ENCODE measurements at places on chromosomes 4 and X.

GRCh38 chrX:118373538-118373937, 27.6 kb downstream of the WDR44 start:
- DNase-seq, result no peak

DNA sequence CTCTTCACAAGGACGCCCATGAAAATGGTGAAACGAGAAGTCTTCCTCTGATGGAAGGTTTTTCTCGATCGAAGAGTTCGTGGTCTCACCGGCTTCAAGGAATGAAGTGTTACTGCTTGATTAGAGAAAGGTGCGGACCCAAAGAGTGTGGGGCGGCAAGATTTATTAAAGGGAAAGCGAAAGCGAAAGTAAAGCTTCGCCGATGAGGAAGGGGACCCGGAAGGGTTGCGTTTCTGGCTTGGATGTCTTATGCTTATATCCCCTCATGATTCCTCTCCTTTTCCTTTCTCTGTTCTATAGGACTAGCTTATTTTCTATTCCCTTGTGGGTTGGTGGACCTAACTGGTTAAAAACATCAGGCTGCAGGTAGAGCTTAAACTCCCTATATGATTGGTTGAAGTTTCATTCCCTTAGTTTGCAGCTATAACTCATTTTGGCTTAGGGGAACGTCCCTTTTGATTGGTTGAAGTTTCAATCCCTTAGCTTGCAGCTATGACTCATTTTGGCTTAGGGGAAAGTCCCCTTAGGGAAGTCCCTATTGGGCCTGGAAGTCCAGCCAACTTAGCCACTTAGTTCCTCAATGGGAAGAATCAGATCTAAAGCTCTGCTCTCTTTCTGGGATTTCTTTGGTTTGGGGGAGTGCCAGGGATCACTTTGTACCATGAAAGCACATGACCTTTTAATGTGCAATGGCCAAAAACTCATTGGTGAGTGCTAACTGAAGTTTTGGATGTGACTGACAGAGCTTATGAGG, 1025.0 kb upstream of the PCDH10 start:
- DNase-seq, result no peak

- DNase-seq, result no peak
Measured at GRCh38 chr4:16524911-16525554, 298.8 kb upstream of the TAPT1 start.

DNA sequence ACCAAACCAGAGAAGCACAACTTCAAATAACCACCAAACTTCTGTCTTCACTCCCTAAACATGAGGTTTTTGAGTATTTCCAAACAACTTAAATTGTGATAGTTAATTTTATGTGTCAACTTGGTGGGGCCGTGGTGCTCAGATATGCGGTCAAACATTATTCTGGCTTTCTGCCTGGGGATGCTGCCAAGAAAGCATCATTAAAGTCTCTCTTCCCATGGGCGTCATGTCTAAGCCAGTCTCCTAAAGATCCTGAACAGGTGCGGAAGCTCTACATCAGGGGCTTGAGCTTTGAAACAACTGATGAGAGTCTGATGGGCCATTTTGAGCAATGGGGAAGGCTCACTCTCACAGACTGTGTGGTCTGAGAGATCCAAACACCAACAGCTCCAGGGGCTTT, 24.1 kb upstream of the SOD3 start:
- DNase-seq, result no peak

DNA sequence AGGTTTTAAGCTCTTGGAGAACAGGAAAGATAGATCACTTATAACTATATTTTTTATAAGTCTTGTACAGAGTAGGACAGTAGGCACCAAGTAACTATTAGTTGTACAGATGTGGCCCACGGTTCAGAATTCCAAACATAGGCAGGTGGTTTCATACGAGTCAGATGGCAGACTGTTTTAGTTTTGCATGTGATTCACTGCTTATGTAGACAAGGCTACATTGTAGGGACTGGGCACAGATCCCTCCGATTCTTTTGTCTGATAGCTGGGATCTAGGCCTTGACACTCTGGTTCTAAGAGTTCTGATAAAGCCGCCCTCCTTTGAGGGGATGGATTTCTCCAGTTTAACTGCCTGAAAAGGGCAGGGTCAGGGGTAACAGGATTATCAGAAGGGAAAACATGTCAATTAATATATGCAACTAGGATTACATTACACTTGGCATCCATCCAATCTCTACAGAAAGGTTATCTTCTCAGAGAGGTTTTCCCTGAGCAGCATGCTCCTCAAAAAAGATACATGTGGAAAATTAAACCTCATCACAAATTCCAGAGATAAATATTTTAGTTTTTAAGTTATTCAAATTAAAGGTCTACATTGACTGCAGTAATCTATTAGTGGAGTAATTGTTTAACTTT, 87.8 kb downstream of the SPRY1 start:
- no peak for DNase-seq

DNA sequence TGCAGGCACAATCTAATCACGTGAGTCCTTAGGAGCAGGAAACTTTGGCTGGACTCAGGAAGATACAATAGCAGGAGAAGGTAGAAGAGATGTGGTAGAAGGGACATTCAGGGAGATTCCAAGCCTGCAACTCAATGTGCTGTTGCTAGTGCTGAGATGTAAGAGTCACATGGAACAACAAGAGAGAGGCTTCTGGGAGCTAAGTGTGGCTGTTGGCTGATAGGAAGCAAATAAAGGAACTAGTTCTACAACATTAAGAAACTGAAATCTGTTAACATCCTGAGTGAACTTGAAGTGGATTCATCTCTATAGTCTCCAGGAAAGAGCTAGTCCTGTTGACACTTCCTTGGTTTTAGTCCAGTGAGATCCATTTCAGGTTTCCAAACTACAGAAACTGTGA, 1207.4 kb downstream of the ADGRL3 start:
- DNase-seq, result no peak

DNA sequence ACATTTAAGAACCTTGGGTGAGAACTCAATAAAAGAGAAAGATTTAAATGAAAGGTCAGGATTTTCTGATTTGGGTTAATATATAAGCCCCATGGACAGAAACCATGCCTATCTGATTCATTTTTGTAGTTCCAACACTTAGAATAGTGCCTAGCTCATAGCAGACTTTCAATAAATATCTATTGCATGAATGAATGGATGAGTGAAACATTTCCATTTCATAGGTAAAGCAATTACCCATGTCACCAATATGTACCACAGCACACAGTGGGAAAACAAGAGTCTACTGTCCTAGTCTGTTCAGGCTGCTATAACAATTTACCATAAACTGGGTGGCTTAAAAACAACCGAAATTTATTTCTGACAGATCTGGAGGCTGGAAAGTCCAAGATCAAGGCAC, 63.9 kb upstream of the PTPN13 start:
- no peak for DNase-seq

- no peak for DNase-seq
Measured at GRCh38 chr4:19239565-19239964, 1012.1 kb upstream of the SLIT2 start.

GRCh38 chr4:73948990-73949706, 32.7 kb downstream of the PF4 start:
- no peak for DNase-seq

DNA sequence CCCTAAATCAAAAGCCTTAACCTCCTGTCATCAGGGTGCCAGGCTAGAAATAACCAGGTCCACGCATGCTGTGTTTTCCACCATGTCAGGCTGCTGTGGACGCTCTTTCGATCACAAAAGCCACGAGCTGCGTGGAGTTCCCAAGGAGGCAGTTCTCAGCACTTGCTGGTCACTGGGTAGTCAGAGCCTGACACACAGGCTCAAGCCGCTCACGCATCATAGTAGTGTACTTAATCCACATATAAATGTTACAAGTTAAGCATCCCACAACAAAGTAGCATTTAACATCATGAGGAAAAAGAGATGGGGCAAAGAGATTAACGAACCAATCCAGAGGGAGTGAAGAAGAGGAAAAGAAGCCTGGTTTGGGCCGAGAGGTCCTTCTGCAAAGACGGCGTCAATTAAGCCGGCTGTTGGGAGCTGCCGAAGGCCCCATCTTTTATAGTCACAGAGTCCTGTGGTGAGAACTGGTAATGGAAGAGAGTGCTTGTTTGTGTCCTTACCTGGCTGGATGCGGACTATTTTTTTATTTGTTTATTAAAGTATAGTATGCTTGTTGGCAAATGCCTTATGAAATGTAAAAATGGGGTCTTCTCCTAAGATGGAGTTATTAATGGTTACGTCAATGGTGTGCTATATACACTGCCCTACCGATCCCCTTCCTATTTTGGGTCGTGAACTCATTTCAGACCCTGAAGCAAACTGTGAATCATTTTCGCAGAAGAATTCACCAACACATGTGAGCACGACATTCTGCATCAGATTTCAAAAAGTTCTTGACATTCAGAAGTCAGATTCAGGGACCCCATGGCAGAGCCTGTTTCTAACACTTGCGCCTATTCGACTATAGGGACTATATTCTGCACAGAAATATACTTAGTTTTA, 675 bp downstream of the PRIMPOL start:
- no peak for DNase-seq

- no peak for DNase-seq
Measured at GRCh38 chr4:123380728-123381716, 15.6 kb upstream of the SPRY1 start.

DNA sequence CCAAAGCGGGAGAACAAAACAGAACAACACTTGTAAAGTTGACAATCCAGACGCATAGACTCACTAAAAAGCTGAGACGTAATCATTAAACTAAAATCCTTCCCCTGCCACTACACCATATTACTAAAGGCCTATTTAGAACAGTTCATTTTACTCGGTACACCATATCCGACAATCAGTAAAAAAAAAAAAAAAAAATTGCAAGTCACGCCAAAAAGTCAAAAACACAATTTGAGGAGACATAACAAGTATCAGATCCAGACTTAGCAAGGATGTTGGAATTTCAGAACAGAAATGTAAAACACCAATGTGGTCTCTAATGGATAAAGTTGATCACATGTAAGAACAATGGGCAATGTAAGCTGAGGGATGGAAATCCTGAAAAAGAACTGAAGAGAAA, 1899.4 kb downstream of the STIM2 start:
- no peak for DNase-seq

- no peak for DNase-seq
Measured at GRCh38 chr4:142952821-142953580, 106.9 kb upstream of the INPP4B start.

DNA sequence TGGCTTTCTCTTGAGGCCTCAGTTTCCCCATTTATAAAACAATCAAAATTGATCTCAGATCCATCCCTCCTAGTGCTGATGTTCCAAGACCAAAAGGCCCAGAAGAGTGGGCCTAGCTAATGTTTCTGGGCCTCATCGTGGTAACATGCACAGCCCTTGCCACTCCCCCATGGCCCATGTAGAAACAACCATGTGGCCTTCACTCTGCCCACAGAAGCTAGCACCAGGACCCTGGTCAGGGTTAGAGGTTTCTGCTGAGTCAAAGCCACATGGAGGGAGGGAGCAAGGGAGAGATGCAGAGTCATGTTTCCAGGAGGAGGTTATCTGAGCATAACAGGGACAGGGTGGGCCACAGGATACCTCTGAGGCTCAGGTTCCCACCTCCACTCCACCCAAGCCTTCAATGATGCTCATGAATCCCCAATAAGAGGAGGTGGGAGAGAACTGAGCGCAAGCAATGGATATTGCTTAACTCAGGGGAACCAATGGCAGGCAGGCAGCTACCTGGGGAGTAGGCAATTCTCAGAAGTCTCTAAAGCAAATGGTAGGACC, 16.9 kb downstream of the OTUD5 start:
- no peak for DNase-seq

GRCh38 chr4:169986369-169986768, 39.8 kb downstream of the MFAP3L start:
- no peak for DNase-seq

DNA sequence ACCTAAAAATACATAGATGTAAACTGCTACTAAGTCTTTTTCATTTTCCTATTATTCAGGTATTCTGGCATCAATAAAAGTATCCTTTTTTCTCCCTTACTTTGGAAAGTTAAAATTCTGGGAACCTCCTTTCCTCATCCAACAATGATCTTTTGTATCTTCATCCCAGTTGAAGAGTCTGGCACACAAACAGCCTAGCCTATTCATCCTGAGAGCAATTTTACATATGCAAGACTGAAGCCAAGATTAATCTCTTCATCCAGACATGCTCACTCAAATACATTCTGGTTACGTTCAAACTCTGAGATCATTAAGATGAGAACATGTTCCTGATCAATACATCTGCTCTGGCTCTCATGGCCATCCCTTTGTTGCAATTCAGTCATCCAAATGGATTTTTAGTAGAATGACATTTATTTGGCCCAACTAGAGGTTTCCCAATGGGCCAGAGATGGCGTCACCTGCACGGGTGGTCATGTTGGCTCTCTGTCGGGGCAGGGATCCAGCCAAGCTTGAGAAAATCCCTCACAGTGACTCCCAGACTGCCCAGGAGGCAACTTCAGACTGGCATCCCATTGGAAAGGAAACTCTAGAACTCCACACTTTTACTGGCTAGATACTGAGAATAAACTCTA, 135.3 kb upstream of the VCX2 start:
- no peak for DNase-seq

GRCh38 chrX:12997906-12998687, 23.2 kb downstream of the TMSB4X start:
- DNase-seq, result no peak

DNA sequence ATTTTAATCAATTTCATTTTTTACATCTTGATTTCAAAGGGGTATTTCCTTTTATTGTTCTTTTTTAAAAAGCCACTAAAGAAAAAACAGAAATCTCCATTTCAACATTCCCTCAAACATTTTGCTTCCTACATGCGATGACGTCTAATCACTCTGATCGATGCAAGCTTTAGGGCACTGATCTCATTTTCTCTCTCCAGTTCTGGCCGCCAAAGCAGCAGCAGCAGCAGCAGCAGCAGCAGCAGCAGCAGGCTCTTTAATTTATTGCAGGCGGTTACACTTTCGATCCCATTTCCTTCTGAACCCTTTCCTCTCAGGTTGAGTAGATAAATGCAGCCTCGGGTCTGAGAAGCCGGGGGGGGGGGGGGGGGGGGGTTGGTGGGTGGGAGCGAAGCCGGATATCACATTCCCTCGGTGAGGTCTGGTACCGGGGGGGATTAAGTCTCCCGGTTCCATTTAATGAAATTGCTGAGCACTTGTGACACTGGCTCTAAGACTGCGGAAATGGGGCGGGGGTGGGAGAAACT, 3.4 kb upstream of the PCDH7 start:
- no peak for DNase-seq

- DNase-seq, result no peak
Measured at GRCh38 chrX:39582091-39582490, 515.7 kb downstream of the BCOR start.

DNA sequence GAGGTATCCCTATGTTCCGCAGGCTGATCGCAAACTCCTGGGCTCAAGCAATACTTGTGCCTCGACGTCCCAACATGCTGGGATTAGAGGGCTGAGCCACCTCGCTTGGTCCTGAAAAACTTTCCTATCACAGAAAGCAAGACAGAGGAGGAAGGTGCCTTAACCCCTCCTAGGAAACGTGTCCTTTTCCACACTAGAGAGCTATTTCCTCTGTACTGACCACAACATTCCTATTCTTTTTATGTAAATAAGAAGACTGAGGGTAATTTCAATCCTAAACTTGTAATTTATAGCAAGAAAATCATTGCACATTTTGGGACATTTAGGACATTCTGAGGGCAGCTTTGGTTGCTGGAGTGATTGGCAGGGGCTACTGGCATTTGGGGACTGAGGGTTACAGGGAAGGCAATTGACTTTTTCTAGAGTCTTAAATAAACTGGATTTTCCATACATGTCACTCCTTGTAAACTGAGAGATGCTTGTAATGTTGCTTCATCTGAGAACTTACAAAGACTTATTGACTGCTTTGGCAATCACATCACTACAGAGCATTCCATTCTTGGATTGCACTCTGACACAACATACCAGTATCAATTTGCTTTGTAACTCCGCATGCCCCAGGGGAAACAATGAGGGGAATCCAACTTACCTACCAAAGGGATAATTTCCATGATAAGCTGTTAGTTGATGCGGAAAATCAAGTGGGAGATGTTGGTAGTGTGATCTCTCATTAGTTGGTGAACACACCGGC, 15.6 kb downstream of the XAGE3 start:
- DNase-seq, result no peak

Measured in cortex of kidney (tissue), 1 donor.